ENCODE measurements at places on chromosomes 11 and 22.

- DNase-seq, result no peak
Observed at GRCh38 chr22:44107340-44107739, 73.4 kb upstream of the PARVG start.

DNA sequence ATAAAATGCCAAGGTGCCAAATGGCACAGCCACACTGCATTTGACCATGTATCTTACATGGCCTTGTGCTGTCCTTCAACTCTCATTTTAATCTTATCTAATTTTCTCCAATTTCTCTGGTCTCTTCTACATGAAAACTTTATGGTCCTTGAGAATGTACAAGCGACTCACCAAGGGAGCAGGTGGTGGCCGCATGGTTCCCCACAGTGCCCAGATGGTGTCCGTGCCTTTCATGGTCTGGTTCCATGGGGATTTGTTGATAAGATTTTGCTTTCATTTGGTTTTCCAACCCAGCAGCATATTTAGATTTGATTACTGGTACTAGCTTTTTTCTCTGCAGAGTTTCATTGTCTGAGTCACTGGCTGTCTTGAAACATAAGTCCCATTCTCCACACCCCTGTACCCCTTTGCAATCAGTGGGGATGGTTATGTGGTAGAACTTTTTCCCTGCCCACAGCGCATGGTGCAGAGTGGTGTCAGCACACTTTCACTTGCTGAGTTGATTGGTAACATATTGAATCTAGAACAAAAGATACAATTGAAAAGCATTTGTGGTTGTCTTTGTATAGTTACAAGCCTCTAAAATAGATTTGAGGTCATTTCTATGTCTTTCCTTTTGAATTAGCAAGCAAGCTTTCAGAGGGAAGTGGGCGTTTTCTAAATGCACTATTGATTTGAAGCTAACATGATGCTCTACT lies 24.1 kb downstream of the ZNRF3 start:
- no peak for DNase-seq

- DNase-seq, result no peak
Observed at GRCh38 chr11:122345586-122345985, 229.6 kb upstream of the BLID start.

- no peak for DNase-seq
Observed at GRCh38 chr11:65864706-65865471, 4.7 kb downstream of the MUS81 start.

DNA sequence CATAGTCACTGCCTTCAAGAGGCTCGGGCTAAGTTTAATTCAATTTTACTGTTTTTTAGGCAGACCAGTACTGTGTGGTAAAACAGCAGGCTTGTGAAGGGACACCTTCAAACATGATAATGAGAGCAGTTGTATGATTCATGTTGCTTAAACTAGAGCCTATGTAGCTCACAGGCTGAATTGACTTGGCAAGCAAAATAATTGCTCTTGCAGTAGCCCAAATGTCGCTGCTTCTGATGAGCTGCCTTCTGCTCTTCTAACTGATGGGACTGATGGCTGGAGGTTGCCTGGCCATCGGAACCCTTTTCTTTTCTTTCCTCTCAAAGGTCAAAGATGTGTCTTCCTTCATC lies 137.6 kb downstream of the MAML2 start:
- no peak for DNase-seq

DNA sequence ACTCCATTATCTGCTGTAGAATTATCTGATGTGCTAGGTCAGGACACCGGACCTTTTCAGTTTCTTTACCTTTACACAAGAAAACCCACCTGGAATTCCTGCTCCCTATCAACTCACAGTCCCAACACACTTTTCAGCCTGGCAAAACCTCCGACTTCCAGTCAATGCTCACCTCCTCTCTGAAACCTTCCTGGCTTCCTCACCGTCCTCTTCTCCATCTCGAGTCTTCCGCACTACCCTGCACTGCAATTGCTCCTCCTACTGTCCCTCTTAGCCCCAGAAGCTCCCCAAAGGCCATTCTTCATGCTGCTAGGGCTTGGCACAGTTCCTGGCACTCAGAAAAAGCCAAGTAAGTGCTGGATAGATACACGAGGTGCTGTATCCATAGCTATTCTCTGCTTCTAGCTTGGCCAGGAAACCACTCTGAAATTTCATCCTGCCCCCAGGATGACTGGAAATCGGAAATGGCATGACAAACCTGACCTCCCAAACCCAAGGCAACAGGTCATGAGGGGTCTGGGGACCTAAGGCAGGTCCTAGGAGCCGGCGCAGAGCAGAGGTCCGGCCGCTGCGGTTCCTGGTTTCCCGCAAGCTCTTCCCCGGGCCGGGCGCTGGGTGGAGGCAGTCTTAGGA lies 702 bp downstream of the SYN3 start:
- no peak for DNase-seq

DNA sequence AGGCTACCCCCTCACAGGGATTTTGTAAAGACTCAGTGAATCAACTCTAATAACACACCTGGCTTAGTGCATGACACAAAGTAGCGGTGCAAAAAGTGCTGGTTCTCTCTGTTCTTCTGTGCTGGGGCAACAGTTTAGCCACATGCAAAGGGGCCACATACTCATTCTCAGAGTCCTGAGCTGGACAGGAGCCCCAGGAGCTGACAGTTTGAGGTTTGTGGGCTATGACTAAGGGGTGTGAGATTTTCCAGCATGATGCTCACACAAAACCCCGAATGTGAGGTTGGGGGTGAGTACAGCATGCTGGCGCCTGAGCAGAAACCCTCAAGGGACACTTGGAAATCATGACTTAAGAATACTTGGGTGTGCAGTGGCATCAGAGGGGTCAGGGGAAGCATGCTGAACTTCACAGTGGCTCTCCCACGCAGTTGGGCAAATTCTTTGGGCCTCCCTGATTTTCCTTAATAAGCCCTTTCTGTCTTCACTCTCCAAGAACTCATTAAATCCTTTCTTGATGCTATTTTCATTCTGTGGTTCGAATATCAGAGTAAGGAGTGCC lies 31.0 kb downstream of the TMPRSS5 start:
- DNase-seq, result no peak

DNA sequence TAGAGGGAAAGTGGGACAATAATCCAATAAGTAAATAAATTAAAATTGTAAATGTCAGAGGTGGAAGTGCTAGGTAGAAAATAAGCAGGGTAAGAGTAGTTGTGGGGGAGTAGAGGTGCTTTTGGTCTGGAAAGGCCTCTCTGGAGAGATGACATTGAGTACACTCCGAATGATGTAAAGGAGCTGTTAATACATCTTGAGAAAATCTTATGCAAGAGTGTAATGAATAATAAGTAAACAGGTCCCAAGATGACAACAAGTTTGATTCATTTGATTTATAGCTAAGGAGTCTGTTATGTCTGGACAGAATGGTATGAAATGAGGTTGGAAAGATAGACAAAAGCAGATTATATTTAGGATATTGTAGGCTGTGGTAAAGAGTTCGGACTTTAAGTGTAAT lies 87.5 kb downstream of the TMEM135 start:
- DNase-seq, result no peak

DNA sequence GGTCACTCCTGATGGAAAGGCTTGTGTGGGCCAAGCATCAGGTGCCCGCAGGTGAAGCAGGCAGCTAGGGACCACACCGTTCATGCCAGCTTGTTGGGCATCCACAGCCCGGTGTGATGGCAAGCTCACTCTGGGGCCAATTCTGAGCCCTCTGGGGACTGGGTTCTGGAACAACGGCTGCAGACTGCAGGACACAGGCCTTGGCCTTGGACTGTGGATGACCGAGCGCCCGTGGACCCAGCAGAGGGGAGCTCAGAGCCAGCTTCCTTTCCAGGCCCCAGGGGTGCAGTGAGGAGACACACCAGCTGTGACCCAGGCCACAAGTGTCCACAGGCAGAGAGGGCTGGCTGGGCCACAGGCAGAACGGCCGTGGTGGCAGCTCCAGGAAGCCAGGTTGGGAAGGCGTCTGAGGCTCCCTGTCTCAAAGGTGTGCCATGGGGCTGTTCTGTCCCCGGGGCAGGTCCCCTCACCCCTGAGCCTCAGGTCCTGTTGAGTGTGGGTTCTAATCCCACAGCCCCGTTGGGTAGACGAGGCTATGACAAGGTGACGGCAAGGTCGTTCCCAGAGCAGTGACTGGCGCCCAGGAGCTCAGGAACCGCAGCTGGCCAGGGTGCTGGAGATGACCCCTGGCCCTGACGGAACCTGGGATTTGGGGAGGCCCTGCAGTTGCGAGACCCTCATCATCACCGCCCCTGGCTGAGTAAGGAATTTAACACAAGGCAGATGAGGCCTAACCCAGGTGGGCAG lies 1079.4 kb downstream of the BRD1 start:
- DNase-seq, result no peak

DNA sequence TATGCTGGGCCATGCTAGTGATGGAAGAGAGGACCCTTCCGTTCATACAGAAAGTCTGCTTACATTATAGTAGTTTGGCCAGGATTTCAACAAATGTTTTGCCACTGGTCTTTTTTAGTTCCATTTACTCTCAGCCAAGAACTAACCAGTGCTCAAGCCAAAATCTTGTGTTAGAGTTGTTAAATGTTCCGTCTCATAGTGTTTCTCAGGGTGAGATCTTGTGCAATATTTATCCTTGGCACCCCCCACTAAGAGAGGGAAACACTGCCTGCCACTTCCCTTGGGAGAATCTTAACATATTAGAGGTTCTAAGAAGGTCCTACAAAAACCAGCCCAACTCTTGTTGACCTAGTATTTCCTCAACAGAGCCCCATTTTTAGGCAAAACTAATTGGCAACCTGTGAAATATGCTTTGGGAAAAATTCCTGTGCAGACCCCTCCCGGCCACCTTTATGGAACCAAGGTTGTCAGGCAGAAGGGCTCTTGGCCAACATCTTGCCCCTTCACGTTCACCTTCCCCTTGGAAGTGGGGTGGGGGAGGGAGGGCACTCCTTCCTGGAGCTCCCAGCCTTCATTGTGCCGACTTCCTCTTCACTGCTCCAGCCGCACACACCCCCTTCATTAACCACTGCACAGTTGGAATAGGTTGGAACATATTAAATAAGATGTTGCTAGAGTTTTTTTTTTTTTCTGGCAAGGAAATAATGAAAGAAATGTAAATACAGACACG lies 173.2 kb upstream of the SORL1-AS1 start:
- no peak for DNase-seq

DNA sequence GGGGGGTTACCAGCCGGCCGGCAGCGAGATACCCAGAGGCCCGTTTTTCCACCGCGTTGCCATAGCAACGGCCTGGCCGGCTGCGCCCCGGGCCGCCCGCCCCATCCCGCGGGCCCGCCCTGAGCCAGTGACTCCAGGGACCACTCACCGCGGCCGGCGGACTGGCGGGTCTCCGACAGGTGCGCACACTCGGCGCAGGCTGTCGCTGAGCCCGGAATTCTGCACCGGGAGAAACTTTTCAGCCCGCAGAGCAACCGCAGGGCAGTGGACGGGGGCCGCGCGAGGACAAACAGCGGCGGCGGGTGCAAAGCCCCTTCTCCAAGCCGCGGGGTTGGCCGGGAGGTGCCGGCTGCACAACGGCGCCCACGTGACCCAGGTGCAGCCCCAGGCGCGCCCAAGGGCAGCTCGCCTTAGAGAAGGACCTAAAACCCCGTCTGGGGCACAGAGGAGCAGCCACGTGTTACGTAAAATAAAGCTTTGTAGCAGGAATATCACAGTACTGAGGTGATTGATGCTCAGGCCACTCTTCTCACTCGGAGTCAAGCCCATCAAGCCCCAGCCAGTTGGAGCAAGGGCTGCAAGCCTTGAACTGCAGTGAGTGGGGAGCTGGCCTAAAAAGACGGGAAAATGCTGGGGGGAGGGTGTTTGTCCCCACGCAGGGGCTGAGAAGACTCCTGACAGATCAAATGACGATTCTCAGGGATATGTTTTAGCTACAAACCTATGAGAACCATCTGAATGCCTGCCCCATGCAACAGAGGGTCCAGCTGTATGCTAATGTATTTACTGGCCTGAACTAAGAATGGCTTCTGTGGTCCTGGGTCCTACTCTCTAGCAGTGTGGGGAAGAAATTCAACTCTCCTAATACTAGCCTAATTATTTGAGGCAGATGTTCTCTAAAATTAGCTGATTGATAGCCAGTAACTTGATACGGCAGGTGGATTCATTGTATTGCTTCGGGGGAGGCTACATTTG lies at the start of gene STK33:
Gene STK33, minus strand, starts transcription at position 294 of the 975 bp plus-strand sequence. CDS start 119,323 bp downstream, outside the sequence.
- no peak for DNase-seq

DNA sequence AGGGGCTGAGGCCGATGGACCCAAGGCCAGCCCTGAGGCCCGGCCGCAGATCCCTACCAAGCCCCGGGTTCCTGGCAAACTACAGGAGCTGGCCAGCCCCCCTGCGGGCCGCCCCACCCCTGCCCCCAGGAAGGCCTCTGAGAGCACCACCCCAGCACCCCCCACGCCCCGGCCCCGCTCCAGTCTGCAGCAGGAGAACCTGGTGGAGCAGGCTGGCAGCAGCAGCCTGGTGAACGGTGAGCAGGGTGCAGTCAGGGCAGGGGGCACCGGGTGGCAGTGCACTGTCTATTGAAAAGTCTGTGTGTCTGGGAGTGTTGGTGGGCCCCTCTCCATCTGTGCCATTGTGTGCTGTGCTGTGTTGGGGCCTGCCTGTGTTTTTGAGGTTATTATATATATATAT lies 16.1 kb downstream of the MICALL1 start:
- DNase-seq, result no peak

DNA sequence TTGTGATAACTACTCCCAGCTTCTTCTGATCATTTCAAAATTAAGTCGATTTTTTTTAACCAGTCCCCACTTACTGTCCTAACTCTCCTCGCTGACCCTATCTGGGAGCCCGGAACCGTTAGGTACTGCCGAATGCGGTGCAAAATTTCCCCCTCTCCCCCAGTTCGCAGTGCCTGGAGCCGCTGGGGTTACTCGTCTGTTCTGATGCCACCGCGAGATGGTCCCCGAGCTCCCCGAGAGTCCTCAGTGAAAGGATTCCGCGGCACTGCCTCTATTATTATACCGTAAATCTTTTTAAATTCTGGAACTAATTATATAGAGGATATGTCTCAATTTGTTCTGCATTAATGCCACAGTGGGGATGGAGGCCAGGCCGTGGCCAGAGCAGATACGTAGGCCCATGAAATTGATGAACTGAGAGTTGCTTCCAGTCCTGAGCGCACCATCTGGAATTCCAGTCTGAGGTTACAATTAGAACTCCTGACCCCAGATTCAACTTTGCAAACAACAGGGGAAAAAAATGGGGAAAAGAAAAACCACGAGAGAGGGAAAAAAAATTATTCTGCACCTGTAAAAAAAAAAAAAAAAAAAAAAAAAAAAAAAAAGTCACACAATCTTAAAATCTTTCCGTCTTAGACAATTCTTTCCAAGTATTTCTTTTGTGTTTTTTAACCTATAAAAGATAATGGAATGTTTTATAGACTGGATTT lies 4.3 kb upstream of the WT1 start:
- DNase-seq, result no peak

GRCh38 chr11:47886096-47886495 lies 37.9 kb upstream of the NUP160 start:
- DNase-seq, result no peak

DNA sequence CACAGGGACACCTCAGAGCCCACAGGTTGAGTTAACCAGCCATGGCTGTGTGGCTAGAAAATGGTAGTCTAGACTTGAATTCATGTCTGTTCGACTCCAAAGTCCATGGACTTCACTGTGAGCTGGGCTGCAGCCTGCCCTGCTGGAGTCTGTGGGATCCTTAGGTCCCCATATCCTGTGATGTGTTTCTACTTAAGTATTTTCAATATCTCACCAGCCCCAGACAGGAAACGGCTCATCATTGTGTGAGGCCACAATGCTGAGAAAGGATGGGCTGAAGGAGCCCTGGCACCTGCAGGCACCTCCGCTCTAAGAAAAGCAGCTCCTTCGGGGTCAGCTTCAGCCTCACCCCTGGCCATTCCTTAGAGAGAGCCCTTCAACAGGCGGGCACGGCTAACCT lies 93.1 kb downstream of the NAT10 start:
- no peak for DNase-seq
